Stimulated activated CD4-positive, alpha-beta T cell treated with anti-CD3 and anti-CD28 coated beads, Interleukin-1b, Interleukin-23, amount 100 ng/mL, for 24 hours (primary cell): ENCODE measurements at places on chromosomes 2 and 18.

DNA sequence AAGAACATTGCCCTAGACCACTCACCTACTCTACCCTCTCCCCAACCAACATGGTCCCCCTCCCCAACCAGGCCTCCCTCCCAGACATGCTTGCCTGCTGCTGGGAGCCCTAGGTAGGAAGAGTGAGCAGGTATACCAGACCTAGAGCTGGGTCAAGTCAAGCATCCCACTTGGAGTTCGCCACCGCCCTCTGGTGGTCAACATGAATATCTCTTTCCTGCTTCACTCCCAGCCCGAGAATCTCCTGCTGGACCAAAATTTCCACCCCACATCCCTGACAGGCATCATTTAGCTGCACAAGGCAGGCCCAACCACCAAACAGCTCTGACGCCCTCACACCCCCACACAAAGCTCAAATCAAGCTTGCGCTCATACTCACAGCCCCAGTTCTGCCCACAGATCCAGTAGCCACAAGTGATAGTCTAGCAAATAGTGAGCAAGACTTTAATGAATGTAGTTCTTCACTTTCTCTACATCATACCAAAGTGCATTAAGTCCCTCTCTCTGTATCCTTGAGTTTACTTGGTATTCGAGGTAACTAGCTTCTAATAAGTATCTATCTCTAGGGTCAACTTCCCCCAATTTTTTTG lies 116.0 kb downstream of the TNS1 start:
- DNase-seq, result peak; percentile 34

DNA sequence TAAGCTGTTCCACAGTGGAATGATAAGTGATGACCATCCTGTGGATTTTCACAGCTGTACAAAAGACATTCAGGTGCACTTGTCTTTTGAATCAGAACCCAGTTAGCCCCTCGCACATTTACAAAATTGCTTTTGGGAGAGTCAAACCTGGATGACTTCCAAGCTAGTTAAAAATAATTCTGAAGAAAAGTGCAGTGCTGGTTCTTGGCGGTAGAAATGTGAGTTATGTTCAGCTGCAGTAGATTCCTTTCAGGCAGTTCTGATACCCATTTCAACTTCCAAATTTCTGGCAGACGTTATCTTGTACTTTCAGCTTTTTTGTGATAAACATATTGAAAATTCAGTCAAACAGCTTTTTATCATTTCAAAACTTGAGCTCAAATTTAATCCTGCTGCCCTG lies 324.7 kb downstream of the NRXN1 start:
- no peak for DNase-seq

DNA sequence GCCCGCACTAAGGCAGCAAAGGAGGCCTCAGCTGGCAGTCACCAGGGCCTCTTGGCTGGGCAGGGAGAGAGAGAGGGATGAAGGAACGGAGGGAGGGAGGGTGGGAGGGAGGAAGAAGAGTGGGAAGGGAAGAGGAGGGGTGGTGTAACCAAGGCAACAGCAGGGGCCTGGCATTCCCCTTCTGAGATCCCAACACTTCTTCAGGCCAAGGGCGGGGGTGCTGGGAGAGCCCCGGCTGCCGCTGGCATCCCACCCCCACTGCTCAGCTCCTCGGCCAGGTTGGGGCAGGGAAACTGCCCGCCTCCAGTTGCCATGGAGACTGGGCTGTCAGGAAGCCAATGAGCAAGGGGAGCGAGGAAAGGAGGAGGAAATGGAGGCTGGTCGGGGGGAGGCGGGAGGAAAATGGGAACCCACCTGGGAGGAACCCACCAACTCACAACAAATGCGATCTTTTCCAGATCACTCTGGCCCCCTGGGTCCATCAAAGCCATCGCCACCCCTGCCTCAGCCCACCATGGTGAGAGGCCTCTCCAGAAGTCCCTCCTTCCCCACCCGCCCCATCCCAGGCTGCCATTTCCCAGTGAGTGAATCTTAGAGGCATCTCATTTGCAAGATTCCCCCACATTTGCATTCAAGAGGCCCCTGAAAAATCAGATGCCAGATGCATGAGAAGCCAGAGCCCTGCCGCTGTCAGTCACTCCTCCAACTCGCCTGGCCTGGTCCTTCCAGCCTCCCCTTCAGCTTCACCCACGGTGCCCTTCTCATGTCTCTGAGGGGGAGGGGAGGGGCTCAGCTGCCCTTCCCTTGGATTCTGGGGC lies 12.4 kb downstream of the SH2D6 start:
- DNase-seq, result no peak

DNA sequence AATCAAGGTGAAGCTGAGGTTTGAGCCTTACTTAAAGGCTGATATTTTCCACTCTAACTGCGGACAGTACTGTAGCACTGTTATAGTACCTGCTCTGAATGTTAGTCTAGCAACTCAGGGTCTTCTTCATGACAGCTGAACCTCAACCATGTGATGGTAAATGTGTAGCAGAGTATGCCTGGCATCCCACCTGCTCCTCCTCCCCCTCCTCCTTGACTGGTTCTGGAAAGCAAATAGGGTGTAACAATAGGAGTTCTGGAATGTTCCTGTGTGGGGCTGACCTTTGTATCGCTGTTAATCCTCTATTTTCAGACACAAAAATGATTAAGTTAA lies 447 bp upstream of the CCL20 start:
- DNase-seq, result no peak

GRCh38 chr18:54130177-54130576 lies 94.3 kb downstream of the MBD2 start:
- no peak for DNase-seq

GRCh38 chr2:149872041-149872440 lies 284.5 kb upstream of the MMADHC start:
- no peak for DNase-seq

GRCh38 chr18:45672637-45673036 lies 51.3 kb upstream of the SLC14A1 start:
- no peak for DNase-seq

DNA sequence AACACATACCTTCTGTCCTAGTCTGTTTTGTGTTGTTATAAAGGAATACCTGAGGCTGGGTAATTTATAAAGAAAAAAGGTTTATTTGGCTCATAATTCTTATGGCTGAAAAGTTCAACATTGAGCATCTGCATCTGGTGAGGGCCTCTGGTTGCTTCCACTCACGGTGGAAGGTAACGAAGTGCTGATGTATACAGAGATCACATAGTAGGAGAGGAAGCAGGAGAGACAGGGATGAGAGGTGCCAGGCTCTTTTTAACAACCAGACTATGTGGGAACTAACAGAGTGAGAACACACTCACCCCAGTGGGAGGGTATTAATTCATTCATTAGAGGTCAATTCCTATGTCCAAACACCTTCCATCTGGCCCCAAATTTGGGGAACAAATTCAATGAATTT lies 463.8 kb downstream of the DSC3 start:
- no peak for DNase-seq

DNA sequence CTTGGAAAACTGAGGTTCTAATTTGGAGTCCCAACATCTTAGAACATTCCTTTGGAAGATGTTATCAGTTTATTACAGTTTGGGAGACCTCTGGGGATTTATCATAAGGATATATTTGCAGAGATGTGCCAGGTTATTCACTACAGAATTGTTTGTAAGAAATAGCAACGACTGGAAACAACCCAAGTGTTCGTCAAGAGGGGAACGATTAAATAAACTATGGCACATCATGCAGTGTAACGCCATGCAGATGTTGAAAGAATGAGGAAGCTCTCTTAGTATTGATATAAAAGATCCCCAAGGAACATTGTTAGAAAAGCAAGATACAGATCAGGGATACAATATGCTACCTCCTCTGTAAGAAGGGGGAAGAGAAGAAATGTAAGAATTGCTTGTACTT lies 210.6 kb downstream of the TMEM247 start:
- DNase-seq, result no peak

- no peak for DNase-seq
Observed at GRCh38 chr2:237074211-237074993, 11.3 kb upstream of the COPS8 start.

- no peak for DNase-seq
Observed at GRCh38 chr18:69889009-69889408, 58.7 kb downstream of the CD226 start.

DNA sequence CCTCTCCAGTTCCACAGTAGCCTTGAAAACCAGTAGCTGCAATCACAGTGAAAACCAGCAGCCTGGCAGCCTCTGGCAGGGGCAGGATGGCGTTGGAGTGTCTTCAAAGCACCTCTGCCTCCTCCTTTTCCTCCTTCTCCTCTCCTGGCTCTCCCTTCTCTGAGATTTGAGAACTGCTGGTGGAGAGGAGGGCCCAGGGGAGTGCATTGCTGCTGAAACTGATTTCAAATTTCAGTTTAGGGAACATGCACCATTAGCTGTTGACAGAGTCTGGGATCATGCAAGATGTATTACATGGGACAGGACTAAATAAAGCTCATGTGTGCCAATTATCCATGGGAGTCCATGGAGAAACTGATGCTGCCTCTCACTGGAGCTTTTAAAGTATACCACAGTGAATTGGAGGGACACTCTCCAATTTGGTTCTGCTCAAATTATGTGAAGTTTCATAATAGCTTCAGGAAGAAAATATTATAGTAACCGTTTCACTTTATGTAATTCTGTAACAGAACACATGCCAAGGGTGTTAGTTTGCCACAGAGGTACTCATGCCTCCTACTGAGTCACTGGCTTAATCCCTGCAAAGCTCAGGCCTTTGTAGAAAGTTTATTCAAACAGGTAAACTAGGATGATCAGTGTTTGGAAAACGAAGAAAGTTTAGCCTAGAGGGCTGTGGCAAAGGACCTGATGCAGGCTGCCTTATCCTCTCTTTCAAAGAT lies 146.1 kb downstream of the PRPF40A start:
- no peak for DNase-seq

DNA sequence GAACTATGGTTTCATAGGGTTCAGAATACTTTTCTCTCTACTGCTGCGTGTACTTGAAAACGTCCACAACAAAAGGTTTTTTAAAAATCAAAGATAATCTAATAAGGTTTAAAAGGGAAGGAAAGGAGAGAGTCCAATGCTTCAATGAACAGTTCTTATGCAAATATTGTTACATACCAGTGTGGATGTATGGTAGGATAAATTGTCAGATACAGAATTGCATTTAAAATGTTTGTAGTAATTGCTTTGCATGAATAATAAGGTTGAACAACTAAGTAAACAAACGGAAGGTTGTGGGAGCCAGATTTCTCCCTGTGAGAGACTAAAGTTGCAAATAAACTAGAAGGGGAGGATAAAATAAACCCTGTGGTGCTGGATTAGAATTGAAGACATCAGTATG lies 53.8 kb upstream of the RBBP8 start:
- no peak for DNase-seq

DNA sequence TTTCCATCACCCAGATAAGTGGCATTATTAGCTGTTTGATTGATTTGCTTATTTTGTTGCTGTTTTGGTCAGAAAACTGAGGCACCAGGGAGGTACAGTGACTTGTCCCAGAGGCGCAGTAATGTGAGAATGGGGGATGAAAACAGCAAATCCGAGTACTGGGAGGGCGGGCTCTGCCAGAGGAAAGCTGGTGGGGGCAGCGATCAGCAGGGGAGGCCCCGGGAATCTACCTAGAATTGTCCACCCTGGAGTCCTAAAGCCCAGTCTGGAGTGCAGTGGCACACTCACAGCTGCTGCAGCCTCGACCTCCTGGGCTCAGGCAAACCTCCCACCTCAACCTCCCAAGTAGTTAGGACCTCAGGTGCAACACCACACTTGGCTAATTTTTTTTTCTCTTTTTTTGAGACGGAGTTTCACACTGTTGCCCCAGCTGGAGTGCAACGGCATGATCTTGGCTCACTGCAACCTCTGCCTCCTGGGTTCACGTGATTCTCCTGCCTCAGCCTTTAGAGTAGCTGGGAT lies 17.0 kb upstream of the PTMA start:
- no peak for DNase-seq

DNA sequence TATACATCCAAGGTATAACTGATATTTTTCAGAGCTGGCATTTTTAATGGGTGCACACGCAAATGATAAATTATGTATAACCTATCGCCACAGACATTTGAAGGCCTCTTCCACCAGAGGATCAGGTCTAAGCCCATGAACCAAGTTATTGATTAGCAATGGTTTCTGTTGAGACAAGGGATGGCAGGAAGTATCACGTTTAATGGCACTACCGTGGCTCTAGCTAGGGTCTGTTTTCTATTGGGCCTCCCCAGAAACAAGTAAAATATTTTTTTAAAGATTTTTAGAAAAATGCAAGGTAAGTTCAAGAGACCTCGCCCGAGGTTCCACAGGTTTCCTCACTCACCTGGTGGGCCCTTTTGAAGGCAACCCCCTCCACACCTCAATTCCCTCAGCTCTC lies 667 bp downstream of the GFPT1 start:
- no peak for DNase-seq

DNA sequence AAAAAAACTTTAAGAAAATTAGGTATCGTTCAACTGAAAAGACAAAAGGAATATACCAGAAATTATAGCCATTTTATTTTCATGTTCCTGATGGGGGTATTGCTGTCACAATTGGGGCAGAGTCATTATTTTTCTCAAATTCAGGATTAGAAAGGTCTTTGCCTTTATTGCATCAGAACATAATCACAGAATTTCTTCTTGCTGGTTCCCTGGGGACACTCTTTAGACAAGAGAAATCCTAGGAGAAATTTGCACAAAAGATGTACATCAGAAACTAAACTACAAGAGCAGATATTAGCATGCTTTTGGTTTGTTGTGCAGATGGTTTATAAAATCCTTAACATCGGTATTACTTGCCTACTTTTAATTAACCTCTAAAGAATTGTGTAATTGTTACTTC lies 103.2 kb downstream of the NCOA1 start:
- DNase-seq, result no peak

DNA sequence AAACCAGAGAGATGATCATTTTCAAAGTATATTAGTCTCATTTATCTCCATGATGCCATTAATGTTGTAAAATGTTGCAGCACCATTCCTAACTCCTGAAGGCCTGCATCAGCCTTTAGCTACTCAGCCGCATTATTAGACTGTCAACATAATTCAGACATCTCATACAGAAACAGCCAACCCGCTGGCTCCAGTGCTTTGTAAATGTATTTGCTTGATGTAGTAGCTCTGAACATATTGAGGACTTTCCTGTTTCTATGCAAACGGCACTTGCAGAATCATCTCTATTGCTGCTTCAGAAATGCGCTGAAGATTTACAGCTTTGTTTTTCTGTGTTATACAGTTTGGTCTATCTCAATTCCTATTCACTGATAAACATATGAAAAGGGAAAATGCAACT lies 372.2 kb downstream of the DSEL start:
- DNase-seq, result no peak

DNA sequence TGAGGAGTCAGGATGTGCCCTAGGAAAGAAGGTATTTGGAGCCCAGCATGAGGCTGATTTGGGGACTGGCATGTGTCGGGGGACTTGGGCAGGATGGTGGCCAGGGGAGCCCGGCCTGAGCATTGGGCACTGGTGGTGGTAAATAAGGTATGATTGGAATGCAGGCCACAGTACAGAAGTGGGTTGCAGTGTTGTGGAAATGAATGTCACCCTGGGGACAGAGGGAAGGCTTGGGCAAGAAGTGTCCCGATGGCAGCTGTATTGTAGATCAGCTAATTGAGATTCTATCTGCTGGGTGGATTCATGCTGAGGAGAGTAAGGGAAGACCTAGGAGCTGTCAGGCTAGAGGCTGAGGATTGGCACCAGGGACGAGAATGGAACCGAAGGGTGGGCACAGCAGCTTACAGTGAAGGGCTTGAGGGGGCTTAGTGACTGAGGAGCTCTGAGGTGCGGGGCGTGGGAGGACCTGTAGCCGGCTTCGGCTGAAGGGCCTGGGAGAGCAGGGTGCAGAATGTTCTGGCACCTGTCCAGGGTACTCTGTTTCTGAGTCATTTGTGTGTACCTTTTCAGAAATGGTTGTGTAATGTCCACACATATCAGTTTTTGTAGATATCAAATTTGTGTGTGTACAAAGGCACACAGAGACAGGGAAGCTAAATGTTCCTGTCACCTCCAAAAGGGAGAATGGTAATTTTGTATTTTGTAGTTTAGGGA lies 170.2 kb downstream of the PRKCE start:
- DNase-seq, result no peak
